ENCODE measurements at places on chromosomes 11 and 22.
A peak's percentile ranks its signal among the peaks of the same experiment; 100 is the strongest.

GRCh38 chr22:47558828-47559700 is 796.6 kb downstream of the TBC1D22A start:
- DNase-seq = no peak

DNA sequence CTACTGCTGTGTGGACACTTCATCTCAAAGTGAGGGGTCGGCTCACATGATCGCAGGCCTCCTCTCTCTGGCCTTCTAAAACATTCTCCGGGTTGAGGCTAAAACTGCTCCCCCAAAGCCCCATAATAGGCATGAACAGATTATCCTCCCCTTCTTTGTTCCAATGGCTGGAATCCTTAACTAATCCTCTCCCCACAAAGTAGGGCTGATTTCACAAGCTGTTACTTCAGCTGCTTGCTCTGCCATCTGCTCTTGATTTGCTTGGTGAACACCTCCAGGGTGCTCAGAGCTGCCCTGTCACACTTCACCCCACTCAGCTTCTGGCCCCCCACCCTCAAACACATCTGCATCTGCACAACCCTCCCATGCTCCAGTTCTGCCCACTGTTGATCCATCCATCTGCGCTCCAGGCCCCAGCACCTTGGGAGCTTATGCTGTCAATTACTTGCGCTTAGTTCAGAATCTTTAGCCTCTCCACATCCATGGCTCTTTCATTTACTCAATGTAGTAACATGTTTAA is 173.1 kb upstream of the API5 start:
- no peak for DNase-seq

GRCh38 chr11:66570850-66571180 is 2.4 kb upstream of the CTSF start:
- no peak for DNase-seq

DNA sequence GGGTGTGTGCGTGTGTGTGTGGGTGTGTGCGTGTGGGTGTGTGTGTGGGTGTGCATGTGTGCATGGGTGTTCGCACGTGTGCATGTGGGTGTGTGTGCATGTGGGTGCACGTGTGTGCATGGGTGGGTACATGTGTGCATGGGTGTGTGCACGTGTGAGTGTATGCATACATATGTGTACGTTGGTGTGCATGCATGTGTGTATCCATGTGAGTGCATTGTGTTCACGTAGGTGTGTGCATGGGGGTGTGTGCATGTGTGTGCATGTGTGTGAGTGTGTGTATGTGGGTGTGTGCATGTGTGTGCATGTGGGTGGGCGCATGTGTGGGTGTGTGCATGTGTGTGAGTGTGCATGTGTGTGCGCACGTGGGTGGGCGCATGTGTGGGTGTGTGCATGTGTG is 19.9 kb upstream of the APOBEC3A start:
- DNase-seq = no peak

DNA sequence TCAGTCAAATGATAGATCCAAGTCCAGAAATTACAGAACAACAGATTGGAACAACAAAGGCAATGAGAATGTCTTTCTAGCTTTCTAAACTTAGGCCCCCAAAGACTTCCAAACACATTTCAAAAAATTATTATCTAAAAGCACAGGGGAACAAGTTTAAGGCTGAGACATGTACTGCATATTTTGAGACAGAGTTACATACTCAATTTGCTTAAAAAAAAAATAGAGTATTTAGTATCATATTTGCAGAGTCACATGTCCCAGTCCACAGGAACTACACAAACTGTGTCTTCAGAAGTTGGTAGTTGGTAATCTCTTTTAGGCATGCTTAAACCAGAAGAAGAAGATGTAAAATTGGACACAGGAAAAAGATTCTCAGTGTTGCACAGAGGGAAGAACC is 127.2 kb downstream of the MAML2 start:
- peak; percentile 41 for DNase-seq

DNA sequence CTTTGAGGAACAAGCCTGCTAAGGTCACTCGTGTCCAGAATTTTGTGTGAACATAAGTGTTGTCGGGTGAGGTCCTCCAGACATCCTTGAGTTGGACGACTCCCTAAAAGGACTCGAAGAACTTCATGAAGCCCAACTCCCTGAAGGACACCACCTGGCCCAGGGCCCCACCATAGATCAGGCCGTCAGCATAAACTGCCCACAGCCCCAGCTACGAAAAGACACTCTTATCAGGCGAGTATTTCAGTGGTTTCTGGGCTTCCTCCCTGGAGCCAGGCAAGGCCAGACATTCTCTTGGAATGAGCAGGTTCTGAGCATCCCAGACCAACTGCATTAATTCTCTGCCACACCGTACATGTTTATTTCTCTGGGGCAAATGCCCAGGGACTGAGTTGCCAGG is 170.1 kb downstream of the IGLL1 start:
- no peak for DNase-seq

- no peak for DNase-seq
Measured at GRCh38 chr22:47621253-47621652, 858.8 kb downstream of the TBC1D22A start.

GRCh38 chr22:48670731-48671130 is 1156.9 kb downstream of the BRD1 start:
- DNase-seq = no peak

DNA sequence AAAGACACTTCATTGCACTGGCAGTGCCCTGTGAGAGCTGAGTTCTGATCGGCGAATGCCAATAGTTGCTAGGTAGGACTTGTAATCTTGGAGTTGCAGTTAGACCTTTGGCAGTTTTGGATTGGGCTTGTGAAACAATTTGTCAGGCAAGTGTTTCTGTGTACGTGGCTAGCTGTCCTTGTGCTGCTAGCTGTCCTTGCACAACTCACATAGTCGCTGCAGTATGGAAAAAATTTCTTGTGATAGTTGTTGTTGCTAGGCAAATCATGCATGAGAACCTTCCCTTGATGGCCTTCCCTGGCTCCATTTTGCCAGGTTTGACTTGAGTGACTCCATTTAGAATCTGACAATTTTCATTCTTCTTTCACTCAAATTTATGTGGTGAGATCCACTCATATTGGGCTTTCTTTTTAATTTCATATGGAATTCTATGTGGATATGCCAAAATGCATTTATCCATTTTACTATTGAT is 140.7 kb downstream of the APIP start:
- no peak for DNase-seq

- no peak for DNase-seq
Measured at GRCh38 chr11:105179542-105180278, 40.1 kb upstream of the CARD18 start.

DNA sequence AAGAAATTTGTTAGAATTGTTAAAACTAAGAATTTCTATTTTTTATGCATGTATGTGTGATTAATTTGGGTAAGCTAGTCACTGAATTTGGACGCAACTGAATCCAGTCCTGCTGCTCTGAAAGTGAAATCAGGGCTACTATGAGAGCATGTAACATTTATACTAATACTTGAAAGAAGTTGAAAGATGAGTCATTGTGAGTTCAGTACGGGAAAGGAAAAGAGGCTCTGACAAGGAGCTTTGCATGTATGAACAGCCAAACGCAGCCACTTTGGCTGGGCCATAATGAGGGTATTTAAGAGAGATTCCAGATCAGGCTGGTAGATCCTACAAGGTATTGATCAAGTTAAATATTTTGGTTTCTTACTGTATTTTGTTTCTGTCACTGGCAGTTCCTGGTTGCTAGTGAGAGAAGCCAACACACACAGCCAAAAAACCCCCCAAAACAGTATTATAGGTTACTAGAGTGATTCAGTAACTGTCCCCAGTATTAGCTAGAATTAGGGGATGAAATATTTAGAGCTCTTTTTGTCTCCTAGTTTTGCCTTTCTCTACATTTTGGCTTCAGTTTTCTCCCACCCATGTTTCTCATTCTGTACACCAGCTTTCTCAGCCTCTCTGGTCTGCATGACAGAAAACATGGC is 14.1 kb downstream of the AASDHPPT start:
- no peak for DNase-seq

DNA sequence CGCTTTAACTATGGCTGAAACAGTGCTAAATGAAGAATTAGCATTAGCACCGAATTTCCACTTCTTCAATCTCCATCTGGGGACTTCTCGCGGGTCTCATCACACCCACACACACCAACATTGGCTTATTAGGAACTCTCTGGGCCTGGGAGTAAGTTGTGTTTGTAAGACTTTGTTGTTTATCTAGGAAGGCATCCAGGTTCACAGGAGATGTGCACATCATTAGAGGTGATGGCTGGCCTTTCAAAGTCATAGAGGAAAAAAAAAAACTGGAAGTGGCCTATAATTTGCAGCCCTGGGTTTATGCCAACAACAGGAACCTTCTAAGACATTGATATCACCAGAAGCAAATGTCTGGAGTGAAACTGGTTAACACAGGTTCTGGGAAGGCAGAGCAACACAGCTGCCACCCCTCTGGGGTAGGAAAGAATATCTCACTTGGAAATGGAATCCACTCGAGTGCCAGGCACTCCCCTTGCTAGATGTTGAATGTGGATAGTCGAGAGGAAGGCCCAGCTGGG is 84.5 kb downstream of the TRAF6 start:
- peak; percentile 20 for DNase-seq

All from common myeloid progenitor, CD34-positive (primary cell).